ENCODE measurements at places on chromosomes 5 and 9.

DNA sequence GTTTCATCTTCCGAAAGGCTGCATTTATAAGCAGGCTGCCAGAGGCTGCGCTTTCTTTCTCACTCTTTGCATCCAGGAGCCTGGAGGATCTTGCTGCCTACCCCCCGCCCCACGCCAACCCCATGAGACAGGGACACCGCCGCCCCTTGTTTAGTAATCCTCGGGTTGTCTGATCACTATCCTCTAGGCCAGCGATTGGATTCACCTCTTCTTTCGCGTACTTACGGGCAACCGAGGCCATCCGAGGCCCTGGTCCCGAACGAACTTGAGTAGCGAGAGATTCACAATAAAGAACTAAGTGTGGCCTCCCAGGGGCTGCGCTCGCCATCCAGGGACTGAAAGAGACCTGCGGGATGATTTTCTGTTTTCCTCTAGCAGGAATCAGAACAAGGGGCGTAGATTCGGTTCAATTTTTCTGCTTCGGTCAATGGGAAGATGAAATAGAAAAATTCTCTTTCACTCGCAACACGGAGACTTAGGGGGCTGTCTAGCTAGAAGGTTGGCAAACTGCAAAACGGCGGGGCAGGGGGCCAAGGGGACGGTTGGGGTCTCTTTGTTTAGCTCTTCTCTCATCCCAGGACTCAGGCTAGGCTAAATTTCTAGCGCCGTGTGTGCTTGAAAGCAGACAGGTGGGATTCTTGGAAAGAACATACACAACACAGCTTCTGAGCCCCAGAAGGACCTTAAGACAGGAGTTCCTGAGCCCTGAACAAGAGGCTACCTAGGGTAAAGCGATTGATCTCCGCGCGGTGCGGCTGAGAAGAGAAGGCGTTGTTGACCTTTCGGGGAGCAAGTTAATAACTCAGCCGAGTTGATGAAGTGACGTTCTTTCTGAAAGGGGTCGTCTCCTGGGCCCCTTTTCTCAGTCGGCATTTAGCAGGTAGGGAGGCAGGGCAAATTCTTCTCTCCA is 5.8 kb upstream of the ISL1 start:
- DNase-seq = no peak

DNA sequence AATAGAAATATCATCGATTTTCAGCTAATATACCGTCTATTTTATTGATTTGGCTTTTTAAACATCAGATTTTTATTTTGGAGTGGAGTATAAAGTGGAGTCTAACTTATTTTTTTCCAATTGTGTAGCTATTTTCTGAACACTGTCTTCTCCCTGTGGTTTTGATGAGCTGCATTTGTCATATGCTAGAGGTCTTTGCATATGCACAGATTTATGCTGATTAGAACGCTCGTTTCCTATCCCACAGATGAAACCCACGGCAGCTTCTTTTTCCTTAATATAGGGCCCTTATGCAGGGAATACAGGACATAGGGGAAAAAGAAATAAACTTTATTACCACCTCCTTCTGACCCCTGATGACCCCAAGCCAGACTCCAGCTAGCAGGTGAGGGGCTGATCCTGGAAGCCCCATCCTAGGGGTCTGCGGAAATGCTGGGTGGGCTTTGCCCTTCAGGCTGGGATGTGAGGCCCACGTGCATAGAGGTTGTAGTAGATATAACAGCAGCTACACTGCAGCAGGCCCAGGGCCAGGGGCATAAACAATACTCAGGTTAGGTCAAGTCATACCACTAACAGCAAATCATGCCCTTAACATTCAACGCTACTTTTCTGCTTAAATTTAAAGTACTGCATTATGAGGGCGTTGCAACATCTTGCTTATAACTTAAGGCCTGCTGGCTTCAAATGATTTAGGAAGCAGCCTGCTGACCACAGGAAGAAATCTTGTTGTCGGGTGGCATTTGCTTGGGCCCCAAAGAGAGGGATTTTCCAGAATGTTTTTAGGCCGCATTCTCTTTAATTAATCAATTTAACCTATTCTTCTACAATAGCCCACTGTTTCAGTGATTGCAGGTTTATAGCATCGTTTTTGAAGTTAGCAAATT is 28.5 kb downstream of the MVB12B start:
- no peak for DNase-seq

DNA sequence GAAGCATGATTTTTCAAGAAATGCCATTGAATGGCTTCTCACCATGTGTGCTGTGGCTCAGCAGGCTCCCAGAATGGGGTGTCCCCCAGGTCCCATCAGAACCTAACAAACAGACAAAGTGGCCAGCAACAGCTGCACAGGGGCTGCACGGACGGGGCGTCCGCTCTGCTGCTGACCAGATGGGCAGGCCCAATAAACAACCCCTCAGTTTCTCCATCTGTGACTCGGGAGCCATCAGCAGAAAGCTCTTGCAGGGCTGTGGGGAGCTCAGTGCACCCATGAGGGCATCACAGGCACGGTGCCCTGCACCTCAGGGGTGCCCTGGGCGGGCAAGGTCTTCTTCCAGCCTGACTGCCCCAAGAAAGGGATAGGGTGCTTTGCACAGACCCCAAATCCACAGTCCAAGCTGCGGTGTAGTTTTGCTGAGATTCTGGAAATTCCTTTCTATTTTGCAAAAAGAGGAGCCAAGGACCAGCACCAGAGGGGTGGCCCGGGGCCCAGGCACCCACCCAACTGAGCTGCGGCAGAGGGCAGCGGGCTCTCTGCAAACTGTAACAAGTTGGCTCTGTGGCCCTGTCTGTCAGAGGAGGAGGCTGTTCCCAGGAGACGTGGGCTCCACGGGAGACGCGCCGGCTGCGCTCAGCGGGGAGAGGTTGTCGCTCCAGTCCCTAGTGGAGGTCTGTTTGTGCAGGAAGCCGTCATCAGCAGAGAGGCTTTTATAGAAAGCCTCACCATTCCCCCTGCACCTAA is 138.7 kb upstream of the PPP1R26 start:
- no peak for DNase-seq

GRCh38 chr5:74529101-74529500 is 111.4 kb downstream of the ENC1 start:
- DNase-seq = no peak

- no peak for DNase-seq
These were observed 234.4 kb upstream of the GRAMD2B start for GRCh38 chr5:126188804-126189203.

GRCh38 chr9:109329638-109330258 is 8.9 kb upstream of the EPB41L4B start:
- DNase-seq = no peak

- DNase-seq = no peak
These were observed 215.0 kb downstream of the SEMA6A start for GRCh38 chr5:116359592-116359991.

DNA sequence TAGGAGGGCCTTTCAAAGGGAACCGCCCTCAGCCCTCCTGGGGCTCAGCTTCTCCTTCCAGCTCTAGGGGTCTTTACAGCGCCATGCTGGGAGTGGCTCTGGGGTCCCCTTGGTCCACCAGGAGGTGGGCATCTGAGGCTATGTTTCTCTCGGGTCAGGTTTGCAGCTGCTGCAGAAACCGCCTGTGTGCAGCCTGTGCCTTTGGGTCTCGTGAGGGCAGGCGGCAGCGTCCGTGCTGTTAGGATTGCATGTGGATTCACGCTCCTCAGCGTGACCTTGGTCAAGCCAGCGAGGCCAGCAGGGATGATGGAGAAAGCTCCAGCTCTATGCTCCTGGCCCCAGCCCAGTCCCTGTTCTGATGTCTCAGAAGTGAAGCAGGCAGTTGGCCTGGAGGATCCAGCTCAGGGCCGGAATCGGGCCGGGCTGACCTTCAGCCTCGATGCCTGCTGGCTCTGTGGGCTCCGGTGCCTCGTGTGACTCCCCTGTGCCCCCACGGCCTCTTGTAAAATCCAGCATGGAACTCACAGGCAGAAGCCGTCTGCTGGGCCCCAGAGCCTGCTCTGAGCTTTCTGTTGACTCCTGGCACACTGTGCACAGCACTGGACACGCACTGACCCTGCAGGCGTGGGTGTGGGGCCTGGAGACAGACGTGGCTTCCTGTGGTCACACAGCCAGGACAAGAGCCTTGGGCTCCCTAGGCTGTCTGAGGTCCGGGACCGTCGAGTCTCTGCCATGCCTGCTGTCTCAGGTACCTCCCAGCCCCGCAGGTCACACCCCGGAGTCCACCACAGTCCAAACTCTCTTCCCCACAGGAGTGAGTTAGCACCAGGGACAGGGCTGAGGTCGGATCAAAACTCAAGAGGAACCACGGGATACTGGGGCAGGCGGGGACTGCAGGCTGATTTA is 54.3 kb downstream of the TRIP13 start:
- DNase-seq = no peak

DNA sequence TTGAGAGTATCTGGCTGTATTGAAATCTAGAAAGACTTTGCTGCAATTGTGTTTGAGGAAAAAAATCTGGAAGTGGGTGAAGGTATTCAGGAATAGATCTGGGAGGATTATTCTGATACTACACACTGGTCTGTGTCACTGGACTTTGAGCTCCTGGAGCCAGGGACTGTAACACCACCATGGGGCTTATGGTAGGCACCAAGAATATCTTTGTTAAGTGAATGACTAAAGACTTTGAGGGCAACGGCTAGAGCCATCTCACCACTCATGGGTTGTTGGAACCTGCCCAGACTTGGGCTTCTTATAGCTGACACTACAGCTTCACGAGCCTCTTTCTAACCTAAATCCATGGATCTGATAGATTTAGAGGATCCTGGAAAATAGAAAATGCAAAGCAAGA is 10.2 kb downstream of the NFX1 start:
- DNase-seq = no peak

GRCh38 chr9:19690128-19690527 is 98.7 kb downstream of the SLC24A2 start:
- DNase-seq = peak; percentile 8

DNA sequence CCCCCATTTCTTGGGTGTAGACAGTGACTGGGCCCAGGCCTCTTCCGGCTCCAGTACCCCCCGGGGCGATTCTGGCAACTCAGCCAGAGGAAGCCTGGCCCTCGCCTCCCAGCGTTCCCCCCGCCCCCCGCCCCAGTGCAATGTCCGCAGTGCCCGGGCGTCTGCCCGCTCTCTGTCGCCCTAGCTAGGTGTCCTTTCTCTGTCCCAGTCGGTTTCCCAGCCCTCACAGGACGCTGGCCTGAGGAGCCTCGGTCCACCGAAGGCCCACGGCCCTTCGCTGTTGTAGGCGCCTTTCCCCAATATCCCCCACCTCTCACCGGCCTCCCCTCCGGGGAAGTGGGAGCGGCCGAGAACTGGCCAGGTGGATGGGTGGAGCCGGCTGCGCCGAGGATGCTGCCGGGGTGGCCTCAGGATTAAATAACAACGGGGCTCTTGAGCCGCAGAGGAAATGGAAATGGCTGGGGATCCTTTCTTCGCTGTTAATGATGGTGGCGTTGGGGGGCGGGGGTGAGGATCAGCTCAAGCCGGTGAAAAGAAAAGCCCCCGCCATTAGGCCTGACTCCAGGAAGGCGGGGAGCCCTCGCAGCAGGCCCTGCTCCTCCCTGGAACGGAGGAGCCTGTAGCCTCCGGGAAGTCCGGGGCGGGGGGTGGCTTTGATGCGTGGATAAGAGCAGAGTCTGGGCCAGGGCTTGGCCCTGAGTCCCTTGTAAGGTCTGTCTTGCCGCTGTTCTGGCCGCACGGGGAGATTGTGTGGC is 1.1 kb upstream of the SPRY4 start:
- peak; percentile 86 for DNase-seq

DNA sequence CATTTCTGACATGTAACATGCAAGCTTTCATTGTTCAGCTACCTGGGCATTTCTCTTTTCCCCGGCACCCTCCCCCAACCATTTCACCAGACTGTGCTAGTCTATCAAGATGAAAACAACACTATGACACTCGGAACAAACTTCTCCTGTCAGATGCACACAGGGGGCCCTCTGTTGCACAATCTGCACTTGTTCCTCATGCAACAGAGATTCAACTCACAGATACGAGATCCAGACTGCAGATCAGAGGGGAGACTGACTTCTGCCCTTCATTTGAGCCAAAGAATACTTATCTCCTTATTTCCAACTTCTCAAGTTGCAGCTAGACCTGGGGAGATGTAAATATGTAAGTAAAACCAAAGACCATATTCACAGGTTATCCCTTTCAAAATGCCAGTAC is 15.7 kb upstream of the FST start:
- DNase-seq = no peak

DNA sequence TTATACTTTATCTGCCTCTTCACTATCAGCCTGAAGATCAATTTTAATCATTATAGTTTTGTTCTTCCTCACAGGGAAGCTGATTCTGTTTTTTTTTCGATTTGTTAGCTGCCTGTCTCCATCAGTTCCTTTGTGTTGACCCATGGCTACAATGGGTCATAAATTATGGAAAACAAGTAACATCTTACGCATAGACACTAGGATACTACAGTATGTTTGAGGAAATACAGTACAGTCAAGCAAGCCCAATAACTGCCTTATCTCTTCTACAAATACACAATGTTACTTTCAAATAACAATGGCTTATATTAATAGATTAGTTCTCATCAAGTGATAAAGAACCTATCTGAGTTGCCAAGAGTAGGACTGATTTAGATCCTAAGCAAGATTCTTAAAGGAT is 160.5 kb upstream of the FREM1 start:
- no peak for DNase-seq

- DNase-seq = peak; percentile 97
These were observed 195.7 kb downstream of the AOPEP start for GRCh38 chr9:94922098-94922607.

DNA sequence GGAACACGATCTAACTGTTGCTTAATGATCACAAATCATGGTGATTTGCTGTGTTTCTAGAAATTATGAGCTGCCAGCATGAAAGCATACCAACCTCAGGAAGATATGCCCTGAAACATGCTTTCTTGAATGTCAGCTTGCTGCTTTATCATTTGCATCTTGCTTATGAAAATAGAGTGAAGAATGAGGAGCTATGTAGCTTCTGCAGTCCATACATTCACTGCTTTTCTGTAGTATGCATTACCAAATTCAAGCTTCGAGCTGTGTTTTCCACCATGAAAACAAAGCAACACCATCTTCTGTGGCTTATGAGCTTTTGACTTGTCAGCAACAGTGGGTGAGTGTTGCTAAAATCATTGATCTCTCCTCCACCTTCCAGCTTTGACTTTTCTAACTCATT is 16.5 kb downstream of the F2RL2 start:
- no peak for DNase-seq

DNA sequence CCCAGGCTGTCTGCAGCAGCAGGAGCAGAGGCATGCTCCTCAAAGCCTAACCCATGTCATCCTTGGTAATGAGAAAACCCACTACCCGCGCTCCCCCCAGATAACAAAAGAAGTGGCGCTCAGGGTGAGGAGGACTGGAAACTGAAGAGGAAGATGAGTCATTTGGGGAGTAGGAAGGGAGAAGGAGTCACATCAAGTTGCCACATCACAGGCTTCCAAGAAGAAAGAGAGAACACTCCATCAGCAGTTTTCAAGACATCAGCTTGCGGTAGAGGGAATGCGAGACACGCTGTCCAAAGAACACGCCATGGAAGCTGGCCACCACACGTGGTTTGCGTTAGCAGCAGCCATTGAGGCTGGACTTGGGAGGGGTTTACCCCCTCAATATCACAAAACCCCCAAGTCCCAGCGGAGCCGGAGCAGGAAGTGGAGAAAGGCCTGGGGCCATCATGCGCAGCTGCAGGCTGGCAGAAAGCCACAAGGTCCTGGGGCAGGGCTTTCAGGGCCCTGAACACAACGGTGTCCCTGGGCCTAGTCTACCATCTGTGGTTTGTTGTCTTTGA is 41.5 kb downstream of the SH3PXD2B start:
- DNase-seq = peak; percentile 100

GRCh38 chr5:103232393-103232999 is 26.1 kb upstream of the MACIR start:
- peak; percentile 54 for DNase-seq
